SK-N-SH (cell line): ENCODE measurements at places on chromosomes 5 and 9. TPM values are rescaled to one million over a fixed set of nuclear protein-coding genes. Genes with fewer than 3 reads are reported as not detected.

Gene PNPLA7
- 0.88 and 0.99 TPM in 2 replicates for polyA plus RNA-seq

Gene IGFBPL1
- polyA plus RNA-seq: 0.41 and 1.5 TPM in 2 replicates

Gene ABO
- polyA plus RNA-seq: not detected in 2 replicates

Gene SLC6A7
- polyA plus RNA-seq: not detected in 2 replicates

Gene NR5A1
- not detected in 2 replicates for polyA plus RNA-seq

Gene PDE6A
- polyA plus RNA-seq: 0.05 and 0.06 TPM in 2 replicates

GRCh38 chr5:73254642-73255041 is 81.6 kb downstream of the TMEM174 start:
- no peak for DNase-seq

DNA sequence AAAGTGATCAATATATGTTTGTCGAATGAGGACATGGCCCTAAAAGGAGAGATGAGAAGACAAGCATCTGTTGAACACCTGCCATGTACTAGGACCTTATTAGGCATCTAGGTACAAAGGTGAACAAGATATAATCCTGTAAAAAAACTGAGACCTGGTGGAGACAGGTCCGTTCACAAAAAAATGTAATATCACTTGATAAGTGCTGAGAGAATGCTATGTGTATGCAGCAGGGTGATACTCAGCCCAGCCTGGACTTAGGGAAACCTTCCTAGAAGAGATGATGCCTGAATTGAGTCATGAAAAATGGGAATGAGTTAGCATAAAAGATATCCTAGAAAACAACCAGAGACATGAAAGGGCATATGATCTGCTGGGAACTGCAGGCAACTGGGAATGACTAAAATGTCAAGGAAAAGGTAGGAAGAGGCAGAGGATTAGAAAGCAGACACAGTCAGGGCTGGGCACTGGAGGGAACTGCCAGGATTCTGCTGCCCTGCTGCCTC is 108.5 kb downstream of the ADRB2 start:
- no peak for DNase-seq

DNA sequence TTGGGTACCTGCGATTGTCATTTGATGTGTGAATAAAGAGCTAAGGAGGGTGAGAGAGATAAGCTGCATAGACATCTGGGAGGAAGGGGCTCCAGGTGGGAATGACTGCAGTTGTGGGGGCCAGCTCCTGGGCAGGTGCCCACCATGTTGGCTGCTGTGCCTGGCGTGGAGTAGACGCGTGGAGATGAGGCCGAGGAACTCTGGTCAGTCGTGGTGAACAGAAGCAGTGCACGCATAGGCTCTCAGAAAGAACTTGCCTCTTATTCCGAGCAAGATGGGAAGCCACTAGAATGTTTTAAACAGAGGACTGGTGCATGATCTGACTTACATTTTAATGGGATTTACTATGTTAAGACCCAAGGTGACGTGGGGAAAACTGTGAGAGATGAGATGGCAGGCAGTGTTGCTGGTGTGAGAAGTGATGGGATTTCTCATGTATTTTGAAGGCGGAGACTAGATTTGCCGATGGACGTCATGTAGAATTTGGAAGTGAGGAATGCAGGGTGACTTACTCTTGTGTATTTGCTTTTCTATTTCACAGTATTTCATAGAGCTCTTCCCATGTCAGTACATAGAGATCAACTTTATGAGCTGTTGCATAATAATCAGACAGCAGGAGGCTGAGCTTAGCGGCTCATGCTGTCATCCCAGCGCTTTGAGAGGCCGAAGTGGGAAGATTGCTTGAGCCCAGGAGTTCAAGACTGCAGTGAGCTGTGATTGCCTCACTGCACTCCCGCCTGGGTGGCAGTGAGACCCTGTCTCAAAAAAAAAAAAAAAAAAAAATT is 71.1 kb downstream of the EHMT1 start:
- no peak for DNase-seq

DNA sequence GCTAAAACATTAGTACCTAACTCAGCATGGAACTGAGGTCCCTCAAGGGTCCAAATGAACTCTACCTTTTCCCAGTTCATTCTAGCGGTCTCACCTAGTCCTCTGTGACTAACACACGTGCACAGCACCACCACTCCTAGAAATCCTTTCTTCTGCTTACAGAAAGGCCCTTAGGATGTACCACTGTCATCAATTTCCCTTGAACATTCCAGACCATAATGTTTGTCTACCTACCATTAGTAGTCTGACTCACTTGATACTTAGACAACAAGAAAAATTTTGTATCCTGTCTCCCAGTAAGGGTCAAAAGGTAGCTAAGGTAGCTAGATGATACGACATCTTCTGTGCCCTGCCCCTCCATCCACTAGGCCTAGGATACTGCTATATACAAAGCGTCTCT is 166.6 kb downstream of the TSSK1B start:
- no peak for DNase-seq

DNA sequence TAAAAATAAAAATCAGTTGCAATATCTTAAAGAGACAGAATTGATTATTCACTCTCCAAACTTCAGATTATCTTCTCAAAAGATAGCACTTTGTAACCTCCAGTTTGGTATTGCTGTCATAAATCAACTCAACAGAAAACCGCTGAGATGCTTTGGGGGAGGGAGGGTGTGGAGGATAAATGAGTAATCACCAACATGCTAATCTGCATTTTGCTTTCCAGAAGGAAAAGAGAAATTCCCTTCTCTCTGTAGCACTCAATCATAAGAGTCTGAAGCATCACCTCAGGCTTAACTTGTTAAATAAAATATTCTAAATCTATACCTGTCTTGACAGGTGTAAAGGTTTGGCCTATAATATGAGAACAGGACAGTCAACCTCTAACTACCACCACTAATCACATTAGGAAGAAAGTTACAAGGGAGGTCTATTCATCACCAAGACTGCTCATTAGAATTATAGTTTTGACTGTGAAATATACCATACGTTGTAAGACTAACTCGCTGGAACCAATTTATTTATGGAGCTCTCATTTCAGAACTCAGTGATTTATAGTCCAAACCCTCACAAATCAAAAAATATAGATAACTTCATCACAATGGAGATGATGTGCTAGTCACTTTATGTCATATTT is 89.0 kb downstream of the PIK3R1 start:
- DNase-seq: no peak

- peak; percentile 17 for DNase-seq
These were observed 1.4 kb downstream of the ZFR start for GRCh38 chr5:32443145-32443540.

- no peak for DNase-seq
These were observed 94.5 kb downstream of the LMX1B start for GRCh38 chr9:126708178-126708577.

DNA sequence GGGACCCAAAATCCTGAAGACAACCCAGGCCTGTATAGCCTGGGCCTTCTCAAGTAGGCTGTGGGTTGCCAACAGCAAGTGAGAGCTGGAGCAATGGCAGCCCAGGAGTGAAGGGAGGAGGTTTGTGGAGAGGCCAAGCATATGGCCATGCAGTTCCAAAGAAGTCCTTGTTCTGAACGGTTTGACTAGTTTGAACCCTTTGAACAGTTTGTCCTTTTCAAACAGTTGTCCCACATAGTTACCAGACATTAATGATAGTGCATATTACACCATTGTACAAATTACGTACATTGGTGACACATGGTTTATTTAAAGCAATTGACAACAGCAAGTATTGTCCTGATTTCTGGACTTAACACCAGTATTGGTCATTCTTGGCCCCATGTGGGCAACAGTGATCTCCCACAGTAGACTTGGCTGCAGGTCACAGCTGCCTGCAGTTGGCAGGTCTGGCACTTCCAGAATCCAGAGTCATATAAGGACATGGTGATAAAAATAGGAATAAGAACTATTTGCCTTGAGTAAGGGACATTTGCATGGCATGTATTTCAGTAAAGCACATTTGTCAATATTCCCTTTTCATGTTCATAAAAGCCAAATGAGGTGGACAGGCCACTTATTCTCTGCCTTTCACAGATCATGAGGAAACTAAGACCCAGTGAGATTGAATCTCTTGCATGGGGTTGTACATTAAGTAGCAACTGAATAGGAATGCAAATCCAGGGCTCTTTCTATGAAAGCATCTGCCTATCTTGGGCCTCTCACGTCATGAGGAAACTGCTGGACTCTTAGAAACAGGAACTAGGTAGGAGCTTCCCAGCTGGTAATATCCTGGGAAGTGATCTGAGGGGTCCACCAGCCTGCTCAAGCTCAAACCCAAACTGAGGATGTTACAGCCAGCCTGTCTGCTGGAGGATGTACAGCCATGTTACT is 30.3 kb downstream of the SLC25A48 start:
- DNase-seq: no peak

DNA sequence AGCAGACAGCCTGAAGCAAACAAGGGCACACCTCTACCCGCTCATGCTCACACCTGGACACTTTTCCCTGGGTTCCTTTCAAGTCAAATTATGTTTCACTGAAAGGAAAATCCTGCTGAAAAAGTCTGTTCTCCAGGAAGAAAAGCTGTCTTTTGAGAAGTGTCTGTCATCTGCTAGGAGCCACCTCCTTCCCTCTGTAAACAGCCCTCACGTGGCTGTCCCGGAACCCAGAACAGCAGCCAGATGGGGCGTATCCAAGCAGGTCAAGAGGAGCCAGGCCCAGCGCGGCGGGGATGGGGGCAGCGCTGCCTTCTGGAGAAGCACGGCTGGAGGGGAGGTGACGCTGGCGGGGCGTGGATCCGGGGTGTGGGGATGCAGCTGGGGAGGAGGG is at the start of gene PNPLA7:
TSS of gene PNPLA7 (minus strand) at position 172 of the 391 bp plus-strand sequence. CDS start 205 bp downstream, outside the sequence.
- DNase-seq: peak; percentile 86

GRCh38 chr5:149963729-149964128 is 3.2 kb downstream of the SLC26A2 start:
- no peak for DNase-seq

DNA sequence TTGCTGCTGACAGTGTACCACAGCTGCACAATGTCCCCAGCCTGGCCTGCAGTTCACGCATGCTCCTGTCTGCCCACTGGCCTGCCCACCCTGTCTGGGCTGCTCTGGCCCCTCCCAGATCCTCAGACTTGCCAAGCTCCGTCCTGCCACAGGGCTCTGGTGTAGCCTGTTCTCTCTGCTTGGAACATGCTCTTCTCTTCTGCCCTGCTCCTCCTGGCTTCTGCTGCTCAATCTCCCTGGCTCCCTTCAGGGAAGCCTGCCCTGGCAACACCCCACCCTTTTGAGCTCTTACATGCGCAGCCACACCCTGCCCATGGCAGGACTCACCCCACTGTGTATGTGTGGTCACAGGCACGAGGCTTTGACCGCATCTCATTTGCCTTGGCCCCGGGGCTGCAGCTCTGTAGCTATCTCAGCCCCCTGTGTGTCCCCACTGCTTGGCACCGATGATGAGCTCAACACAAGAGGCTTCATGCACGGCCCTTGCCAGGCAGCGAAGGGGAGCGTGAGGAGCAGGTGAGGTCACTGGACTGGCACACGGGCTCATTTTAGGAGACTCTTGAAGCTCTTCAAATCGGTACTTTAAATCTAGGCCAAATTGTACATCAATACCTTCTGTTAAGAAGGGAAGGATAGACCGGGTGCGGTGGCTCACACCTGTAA is 20.4 kb upstream of the BRD3 start:
- DNase-seq: peak; percentile 51
